ENCODE measurements at places on chromosomes 7 and 10.

- no peak for DNase-seq
These were observed 240.2 kb upstream of the KMT2E start for GRCh38 chr7:104773796-104774195.

- no peak for DNase-seq
These were observed 1.7 kb upstream of the WDR86 start for GRCh38 chr7:151411551-151411950.

DNA sequence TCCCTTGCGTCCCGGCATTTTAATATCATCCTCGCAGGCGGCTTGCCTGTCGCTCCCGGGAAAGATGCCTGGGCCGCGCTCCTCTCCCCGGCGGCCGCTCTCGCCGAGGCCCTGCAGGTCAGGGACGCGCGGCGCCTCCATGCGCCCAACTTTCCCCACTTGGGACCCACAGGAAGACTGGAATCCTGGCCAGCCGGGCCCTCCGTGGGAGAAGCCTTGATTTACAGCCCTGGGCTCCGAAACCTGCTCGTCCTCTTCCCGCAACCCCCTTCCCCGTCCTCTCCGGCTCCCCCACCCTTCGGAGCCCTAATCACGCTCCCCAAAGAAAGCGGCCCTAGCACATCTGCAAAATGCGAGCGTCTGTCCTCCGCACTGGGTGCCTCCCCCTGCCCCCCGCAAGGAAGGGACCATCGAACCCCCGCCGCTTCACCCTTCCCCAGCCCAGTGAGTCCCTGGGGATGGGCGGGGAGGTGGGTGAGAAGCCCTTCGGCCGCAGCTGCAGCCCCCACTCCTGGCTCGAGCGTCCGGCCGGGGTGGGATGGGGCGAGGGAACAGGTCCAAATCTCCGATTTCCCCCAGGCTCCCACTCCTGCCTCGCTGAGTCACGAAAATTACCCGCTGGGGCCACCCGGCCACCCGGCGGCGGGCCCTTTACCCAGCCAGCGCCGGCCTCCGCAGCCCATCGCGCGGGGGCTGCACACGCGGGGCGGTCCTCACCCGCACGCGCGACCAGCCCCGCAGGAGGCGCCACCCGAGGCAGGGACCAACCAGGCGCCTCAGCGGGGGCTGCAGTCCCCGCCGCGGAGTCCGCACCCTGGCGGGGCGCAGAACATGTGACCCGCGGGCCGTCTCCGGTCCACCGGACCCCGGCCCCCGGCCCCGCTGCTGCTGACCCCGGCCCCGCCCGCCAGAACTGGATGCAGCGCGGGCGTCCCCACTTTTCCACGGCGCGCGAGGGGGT lies 695 bp downstream of the HSPA12A start:
- DNase-seq: no peak

DNA sequence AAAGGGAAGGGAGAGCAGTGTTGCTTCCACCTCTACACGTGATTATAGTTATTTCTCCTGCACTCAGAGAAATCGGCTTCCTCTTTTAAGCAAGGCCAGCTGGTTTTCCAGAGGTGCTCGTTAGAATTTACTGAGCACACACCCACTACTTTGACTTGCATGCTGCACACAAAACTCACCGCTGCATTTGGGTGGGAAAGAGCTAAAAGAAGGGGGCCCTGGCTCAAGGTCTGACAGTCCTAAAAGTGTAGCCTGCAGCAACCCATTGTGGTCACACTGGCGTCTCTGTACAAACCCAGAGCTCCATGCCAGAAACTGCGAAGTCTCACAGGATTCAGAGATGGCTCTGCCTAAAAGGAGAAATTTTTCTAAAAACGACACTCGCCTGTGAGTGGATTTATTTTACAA lies 133.7 kb downstream of the SLC25A13 start:
- DNase-seq: no peak

GRCh38 chr7:135744938-135745702 lies 3.5 kb downstream of the FAM180A start:
- DNase-seq: no peak

DNA sequence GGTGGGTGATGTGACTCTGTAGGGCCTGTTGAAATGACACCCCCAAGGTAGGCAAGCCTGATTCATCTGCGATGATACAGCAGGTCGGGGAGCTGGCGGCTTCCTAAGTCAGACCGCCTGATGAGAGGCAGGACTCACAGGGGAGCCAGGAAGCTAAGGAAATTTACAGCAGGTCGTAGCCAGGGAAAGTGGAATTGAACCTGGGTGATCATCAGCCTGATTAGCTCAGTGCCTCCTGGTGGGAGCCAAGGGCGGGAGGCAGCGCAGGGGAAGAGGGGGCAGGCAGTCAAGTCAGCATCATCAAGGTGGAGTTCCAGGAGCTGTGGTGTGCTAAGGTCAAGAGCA lies 18.5 kb upstream of the TRIM56 start:
- DNase-seq: no peak

GRCh38 chr7:20282959-20283358 lies 47.7 kb upstream of the ITGB8 start:
- DNase-seq: no peak

Data from NCI-H1092 (cell line).